ENCODE measurements at places on chromosomes 5 and 9.

- peak; percentile 80 for DNase-seq
These were observed 18.4 kb upstream of the ERCC6L2 start for GRCh38 chr9:95857124-95857523.

DNA sequence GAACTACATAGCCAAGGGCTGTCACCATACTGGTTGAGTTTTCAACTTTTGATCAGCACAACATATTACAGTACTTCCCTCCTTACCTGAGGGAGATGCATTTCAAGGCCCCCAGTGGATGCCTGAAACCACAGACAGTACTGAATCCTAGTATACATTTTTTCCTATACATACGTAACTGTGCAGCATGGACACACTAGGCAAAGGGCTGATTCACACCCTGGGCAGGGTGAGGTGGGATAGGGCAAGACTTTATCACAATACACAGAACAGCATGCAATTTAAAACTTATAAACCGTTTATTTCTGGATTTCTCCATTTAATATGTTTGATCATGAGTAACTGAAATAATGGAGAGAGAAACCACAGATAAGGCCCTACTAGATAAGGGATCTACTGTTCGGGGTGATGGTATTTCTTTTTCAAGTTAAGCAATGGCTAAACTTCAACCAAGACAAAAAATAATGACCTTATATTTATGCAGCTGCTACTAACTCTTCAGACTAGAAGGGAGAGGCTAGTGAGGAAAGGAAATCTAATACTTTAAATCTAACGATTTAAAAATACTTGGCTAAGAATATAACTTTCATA, 186.9 kb upstream of the GNA14 start:
- DNase-seq = no peak

GRCh38 chr5:3124410-3124809, 372.9 kb upstream of the IRX2 start:
- no peak for DNase-seq

- DNase-seq = no peak
These were observed 1.3 kb downstream of the ANXA1 start for GRCh38 chr9:73152953-73153352.

DNA sequence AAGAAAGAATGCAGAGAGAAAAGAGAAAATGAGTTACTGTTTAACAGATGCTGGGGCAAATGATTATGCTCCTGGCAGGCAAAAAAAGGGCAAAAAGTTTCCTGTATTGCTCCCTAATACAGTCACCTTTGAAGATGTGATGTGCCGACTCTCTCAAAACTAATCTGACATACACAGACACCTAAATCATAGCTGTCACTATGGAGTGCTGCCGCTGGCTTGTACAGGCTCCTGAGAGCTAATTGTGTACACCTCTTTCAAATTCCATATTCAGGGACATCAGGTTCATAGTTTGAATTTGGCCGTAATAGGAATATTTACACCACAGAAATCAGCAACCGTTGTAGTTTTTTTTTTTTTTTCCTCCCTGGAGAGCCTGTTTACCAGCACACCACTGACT, 12.4 kb upstream of the FOCAD start:
- DNase-seq = no peak

Measured in ELF-1 (cell line).